ENCODE measurements at places on chromosomes 11 and 22. TPM values are rescaled to one million over a fixed set of nuclear protein-coding genes. Genes with fewer than 3 reads are reported as not detected.
A peak's percentile ranks its signal among the peaks of the same experiment; 100 is the strongest.

RFPL1 gene
- not detected for total RNA-seq

DNA sequence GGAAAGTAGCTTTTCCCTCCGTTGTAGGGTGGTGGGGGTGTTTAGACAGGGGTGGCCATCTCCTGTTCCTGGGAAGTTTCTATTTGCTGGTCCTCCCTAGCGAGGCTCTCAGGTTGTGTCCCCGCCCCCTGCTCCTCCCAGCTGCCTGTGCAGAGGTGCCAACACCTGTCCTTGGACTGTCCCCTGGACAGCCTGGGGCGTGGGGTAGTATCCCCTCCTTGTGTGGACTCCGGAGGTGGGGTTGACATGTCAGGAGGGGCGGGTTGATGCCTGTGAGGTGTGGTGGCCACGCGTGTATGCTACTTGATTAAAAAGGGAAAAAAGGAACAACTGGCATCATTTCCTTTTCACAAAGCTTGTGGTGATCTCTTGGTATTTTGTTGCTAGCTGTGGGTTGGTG is 14.3 kb upstream of the RANBP1 start:
- no peaks in the 10 kb centered on the region for H3K27me3 ChIP-seq
- H3K27ac ChIP-seq, result no peak overlapping the region
- no peak overlapping the region for H3K4me3 ChIP-seq
- H3K4me1 ChIP-seq, result no peaks in the 10 kb centered on the region
- peaks cover 96% of the 10 kb centered on the region for H3K36me3 ChIP-seq

DNA sequence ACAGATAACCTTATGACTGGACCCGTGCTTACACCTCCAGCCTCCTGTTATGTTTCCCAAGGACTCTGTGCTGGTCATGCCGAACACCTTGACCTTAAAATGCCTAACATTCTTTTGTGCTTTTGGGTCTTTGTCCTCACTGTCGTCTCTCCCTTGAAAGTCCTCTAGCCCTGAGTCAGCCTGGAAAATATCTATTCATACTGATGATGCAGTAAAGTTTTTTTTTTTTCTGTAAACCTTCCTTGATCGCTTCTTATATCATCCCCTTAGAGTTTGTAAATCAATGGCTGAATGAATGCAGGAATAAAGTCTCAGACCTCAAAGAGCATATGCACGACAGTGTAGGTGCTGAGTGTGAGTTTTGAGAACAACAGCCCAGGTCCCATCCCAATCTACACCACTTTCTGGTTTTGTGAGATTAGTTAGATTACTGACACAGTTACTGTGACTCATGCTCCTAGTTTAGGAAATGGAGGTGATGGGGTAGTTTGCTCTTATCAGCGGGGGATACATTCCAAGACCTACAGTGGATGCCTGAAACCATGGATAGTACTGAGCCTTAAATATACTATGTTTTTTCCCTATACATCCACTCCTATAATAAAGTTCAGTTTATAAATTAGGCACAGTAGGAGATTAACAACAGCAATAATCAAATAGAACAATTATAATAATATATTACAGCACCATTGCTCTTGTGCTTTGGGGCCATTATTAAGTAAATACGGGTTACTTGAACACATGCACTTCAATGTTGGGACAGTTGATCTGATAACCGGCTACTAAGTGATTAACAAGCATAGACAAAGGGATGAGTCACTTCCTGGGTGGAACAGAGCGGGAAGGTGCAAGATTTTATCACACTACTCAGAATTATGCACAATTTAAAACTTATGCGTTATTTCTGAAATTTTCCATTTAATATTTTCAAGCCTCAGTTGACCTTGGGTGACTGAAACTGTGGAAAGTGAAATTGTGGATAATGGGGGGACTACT is 8.6 kb downstream of the TCN1 start:
- no peak overlapping the region for H3K27ac ChIP-seq
- no peaks in the 10 kb centered on the region for H3K36me3 ChIP-seq
- H3K27me3 ChIP-seq, result no peaks in the 10 kb centered on the region
- no peak overlapping the region for H3K4me3 ChIP-seq

TENM4 gene
- 1.0 TPM for total RNA-seq

DNA sequence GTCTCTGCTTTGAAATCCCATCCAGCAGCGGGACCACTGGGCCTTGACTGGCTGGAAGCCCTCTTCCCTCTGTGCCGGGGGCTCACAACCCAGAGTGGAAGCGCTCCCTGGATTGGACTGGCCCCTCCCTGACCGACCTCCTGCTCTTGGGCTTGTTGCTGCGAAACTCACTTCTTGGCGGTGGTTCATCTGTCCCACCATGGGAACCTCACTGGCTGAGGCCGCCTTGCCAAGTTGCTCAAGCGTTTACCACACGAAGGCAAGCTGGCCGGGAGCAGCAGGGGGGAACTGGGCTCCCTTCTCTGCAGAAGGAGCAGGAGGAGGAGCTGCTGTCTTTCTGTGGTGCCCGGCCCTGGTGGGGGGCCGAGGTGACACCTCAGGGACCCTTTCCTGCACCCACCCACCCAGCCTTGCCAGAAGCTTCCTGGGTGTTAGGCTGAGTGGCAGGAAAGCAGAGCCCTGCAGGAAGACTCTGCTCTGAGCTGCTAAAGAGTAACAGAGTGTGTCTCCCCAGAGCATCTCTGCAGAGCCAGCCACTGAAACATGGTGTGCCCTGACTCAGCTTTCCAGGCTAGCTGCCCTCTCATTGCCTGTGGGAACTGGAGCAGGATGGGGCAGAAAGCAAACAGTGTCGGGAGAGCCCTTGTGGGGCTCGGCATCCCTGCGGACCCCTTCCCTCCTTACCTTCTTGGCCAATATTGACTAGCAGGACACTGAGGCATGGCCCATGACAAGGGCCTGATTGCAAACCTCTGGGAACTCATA is 88.5 kb upstream of the ALX4 start:
- no peak for DNase-seq
- H3K4me1 ChIP-seq, result no peaks in the 10 kb centered on the region
- no peak overlapping the region for H3K4me3 ChIP-seq
- no peaks in the 10 kb centered on the region for H3K36me3 ChIP-seq

OR52I2 gene
- total RNA-seq, result not detected

OR51B2 gene
- not detected for total RNA-seq

GRCh38 chr11:64935359-64936081 is at the start of gene GPHA2:
TSS of gene GPHA2 (minus strand) at chr11:64935893. CDS start at chr11:64935460, 433 bp downstream.
- DNase-seq, result no peak
- no peak within 1 kb of the TSS for H3K4me3 ChIP-seq
- H3K4me1 ChIP-seq, result no peaks in the 10 kb centered on the region
- no peak within 1 kb of the TSS for H3K27ac ChIP-seq
- peaks cover 32% of the 10 kb centered on the region for H3K36me3 ChIP-seq

GRCh38 chr11:22711880-22712279 is 45.5 kb downstream of the GAS2 start:
- peaks cover 6% of the 10 kb centered on the region for H3K4me1 ChIP-seq
- H3K27me3 ChIP-seq, result no peaks in the 10 kb centered on the region
- no peak overlapping the region for H3K27ac ChIP-seq
- H3K4me3 ChIP-seq, result no peak overlapping the region

INPP5J gene
- 21.6 TPM for total RNA-seq

DNA sequence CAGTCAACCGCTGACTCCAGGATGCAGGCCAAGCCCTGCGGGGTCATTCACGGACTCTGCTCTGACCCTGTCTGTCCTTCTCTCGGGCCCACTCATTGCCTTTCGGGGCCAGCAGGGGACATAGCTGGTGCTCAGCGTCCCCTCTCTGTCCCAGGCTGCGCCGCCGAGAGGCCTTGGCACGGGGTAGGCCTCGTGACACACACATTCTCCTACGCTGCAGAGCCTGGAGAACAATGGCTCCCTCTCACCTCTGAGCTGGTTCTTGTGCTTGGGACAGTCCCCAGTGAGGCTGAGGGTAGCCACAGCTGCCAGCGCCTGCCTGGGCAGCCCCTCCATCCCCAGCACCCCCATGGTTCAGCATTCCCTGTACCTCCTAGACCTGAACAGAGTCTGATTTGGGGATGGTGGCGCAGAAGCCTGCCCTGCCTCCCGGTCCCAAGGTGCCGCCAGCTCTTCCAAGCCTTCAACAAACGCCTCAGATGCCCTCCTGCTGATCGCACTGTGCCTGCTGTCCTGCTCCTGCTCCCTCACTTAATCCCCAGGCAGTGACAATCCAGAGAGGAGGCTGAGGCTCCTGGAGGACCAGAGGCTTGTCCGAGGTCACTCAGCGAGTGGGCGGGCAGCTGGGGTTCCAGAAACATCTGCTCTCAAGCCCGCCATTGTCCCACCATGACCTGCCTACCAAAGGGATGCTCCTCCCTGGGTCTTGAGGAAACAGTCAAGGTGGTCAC is 30.4 kb downstream of the DUSP8 start:
- DNase-seq, result no peak
- peaks cover 3% of the 10 kb centered on the region for H3K4me1 ChIP-seq
- H3K27me3 ChIP-seq, result peaks cover 19% of the 10 kb centered on the region

- H3K36me3 ChIP-seq, result no peaks in the 10 kb centered on the region
- peaks cover 43% of the 10 kb centered on the region for H3K4me1 ChIP-seq
- DNase-seq, result peak; percentile 86
- H3K4me3 ChIP-seq, result peak overlapping the region; percentile 43
Observed at GRCh38 chr11:1876361-1877063, 15.2 kb downstream of the PRR33 start.

DNA sequence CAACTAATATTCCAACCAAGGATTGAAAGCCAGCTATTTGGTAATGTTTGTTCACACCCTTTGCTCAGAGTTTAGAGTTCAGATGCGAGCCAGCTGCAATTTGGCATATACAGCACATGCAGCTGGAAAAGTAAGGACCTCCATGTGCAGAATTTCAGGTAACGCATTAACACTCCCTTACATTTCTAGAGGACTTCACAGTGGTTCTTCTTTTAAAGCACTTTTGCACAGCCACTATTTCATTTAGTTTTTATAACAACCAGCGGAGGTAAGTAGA is 3.4 kb downstream of the POU2AF3 start:
- no peak for DNase-seq
- H3K27ac ChIP-seq, result no peak overlapping the region
- peaks cover 7% of the 10 kb centered on the region for H3K27me3 ChIP-seq
- H3K4me1 ChIP-seq, result peaks cover 13% of the 10 kb centered on the region
- H3K4me3 ChIP-seq, result no peak overlapping the region
- H3K36me3 ChIP-seq, result no peaks in the 10 kb centered on the region

DNA sequence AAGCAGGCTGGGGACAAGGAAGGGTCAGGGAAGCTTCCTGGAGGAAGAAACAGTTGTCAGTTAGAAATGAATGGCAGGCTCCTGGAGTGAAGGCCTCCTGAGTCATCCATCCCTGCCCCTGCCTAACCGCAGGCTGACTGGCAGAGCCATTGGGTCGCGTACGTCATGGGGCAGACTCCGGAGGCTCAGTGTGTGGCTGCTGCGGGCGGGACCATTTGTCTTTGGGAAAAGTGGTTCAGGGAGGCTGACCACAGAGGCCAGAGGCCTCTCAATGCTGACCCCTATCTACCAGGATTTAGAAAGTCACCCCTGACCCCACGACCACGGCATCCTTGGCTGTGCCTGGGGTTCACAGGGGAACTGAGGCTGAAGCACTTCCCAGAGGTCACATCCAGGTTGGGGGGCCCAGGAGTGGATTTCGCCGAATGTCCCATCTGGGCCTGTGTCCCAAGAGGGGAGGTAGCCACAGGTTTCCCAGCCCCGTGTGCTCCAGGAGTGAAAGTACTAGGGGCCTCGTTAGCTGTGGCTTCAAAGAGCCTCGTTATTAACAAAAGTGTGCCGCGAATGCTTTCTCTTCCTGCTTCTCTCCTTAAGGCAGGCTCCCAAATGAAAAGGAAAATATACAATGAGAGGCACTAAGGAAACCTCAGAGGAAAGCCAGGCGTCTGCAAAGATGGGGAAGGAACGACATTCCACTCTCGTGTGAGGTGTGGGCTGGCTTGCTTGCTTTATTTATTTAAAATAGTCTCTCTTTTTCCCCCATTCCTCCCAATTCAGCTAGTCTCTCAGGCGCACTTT is 58.9 kb downstream of the FLRT1 start:
- H3K4me3 ChIP-seq, result no peak overlapping the region
- no peaks in the 10 kb centered on the region for H3K27me3 ChIP-seq
- DNase-seq, result no peak

- H3K36me3 ChIP-seq, result no peaks in the 10 kb centered on the region
- H3K27me3 ChIP-seq, result no peaks in the 10 kb centered on the region
- DNase-seq, result no peak
- H3K27ac ChIP-seq, result peak overlapping the region; percentile 55
- no peak overlapping the region for H3K4me3 ChIP-seq
Observed at GRCh38 chr22:21816787-21817496, 50.5 kb downstream of the MAPK1 start.

DNA sequence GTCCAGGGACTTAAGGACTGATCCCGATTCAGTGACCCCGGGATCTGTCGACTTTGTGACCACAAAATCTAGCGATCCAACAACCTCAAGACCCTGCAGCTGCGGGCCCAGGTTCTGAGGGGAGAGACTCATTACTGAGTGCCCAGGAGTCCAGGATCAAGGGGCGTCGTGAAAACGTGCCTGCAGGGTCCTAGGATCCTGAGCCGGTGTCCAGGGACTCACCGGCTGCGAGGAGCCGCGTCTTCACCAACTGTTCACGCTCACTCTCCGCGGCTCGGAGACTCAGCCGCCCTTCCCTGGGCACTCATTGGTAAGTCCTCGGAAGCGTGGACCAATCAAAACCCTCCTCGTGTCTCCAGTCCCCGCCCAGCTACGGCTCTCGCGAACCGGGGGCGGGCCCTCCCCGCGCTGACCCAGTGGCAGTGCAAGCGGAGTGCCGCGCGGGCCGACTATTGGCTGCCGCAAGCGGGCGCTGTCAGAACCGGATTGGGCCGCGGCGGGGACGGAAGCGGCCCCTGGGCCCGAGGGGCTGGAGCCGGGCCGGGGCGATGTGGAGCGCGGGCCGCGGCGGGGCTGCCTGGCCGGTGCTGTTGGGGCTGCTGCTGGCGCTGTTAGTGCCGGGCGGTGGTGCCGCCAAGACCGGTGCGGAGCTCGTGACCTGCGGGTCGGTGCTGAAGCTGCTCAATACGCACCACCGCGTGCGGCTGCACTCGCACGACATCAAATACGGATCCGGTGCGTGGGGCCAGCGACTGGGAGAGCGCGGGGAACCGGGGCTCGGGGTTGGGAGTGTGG is at the start of gene SDF2L1:
Gene SDF2L1, plus strand, starts transcription at position 514 of the 795 bp plus-strand sequence. Its CDS starts 35 bp downstream, at position 549.
- H3K36me3 ChIP-seq, result peaks cover 14% of the 10 kb centered on the region
- peak within 1 kb of the TSS; percentile 69 for H3K4me3 ChIP-seq
- peak; percentile 99 for DNase-seq

- no peaks in the 10 kb centered on the region for H3K27me3 ChIP-seq
- H3K27ac ChIP-seq, result no peak overlapping the region
- no peaks in the 10 kb centered on the region for H3K36me3 ChIP-seq
- H3K4me1 ChIP-seq, result peaks cover 2% of the 10 kb centered on the region
- no peak overlapping the region for H3K4me3 ChIP-seq
Observed at GRCh38 chr11:62895501-62895900, 14.8 kb downstream of the SLC3A2 start.

TYR gene
- total RNA-seq, result not detected
